Nephron progenitor cell (in vitro differentiated cells): ENCODE measurements at places on chromosomes 6 and 20.

DNA sequence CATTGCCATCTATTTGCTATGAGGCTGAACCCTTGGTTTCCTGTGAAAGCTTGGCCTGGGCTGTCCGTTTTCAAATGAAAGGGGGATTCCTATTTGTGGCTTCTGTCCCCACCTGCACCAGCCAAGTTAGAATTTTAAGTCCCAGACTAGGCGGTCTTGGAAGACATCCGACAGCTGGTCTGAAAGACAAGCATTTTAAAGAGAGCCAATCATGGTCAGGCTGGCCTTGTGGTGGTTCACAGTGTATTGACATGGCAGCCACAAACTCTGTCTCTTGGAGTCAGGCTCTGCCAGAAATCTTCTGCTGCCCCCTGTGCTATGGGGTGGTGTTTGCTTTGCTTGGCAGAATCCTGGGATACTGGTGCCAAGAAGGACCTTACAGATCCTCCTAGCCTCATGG lies 319.2 kb upstream of the MOCS1 start:
- no peak overlapping the region for H3K27ac ChIP-seq
- H3K4me1 ChIP-seq: peaks cover 8% of the 10 kb centered on the region
- DNase-seq: no peak
- no peak overlapping the region for H3K4me3 ChIP-seq

DNA sequence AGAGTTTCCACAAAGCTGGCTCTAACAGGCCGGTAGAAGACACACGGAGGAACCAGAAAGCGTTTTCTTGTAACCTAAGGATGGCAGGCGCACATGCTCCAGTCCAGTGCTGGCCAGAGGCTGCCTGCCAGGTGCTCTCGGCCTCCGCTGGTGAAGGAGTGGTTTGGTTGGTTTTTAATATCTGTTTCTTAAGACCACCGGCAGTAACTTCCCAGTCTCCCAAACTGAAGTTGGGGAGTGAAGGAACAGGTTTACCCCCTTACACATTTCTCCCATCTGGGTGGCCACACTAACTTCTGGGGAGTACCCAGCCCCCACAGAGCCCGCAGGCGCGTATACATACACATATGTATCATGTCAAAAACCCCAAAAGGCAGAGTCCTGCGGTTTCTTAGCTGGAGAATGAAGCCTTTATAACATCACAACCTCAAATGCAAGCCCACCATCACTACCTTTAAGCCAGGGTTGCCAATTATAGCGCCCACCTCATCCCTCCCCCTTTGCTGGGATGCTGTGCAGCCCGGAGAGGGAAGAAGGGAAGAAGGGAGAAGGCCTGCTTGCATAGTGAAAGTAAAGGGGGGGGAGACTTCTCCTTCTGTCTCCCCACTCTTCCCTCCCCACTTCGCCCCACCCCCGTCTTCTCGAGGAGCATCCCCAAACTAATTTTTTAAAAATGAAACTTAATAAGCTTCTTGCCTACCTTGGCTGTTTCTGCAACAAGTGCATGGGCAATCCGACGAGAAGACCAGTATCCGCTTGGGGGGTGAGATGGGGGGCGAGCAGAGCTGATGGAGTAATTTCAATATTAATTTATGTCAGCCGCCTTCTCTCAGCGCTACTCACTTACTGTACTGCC lies 1.0 kb downstream of the TRERF1 start:
- peak overlapping the region; percentile 98 for H3K4me3 ChIP-seq
- H3K27ac ChIP-seq: no peak overlapping the region
- peak; percentile 30 for DNase-seq
- H3K27me3 ChIP-seq: peaks cover 73% of the 10 kb centered on the region
- peaks cover 40% of the 10 kb centered on the region for H3K4me1 ChIP-seq

DNA sequence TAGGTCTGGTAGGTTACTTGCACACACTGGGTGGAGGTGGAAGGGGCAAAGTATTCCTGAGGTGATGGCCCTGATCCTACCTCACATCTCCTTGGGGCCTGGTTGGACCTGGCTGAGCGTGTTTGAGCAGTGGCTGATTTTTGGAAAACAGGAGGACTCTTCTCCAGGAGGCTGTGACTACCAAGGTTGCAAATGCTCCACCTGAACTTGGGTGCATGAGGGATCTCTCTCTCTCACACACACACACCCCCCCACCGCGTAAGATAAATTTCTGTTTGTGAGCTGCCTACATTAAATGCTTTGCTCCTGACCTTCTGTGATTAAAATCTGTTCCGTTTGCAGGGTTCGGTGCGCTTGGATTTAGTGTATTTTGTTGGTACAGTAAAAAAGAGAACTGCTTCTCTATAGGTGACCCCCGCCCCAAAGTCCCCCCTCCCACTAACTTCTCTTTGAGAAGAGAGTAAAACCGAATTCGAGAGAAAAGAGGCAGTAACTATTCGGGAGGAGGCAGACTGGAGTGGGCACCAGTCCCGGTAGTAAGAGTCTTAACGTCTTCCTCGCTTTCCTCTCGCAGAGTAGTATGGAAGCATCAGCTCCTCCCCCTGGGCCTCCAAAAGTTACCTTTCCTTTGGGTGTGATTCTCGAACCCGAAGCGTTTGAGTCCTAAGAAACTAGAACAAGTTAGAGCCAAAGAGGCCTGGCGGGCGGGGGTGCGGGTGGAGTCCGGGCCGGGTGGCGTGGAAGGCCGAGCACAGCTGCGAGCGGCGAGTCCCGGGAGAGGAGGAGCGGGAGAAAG lies 585 bp upstream of the DSE start:
- peak overlapping the region; percentile 87 for H3K27ac ChIP-seq
- H3K36me3 ChIP-seq: peaks cover 10% of the 10 kb centered on the region
- no peaks in the 10 kb centered on the region for H3K27me3 ChIP-seq
- peak overlapping the region; percentile 93 for H3K4me3 ChIP-seq

DNA sequence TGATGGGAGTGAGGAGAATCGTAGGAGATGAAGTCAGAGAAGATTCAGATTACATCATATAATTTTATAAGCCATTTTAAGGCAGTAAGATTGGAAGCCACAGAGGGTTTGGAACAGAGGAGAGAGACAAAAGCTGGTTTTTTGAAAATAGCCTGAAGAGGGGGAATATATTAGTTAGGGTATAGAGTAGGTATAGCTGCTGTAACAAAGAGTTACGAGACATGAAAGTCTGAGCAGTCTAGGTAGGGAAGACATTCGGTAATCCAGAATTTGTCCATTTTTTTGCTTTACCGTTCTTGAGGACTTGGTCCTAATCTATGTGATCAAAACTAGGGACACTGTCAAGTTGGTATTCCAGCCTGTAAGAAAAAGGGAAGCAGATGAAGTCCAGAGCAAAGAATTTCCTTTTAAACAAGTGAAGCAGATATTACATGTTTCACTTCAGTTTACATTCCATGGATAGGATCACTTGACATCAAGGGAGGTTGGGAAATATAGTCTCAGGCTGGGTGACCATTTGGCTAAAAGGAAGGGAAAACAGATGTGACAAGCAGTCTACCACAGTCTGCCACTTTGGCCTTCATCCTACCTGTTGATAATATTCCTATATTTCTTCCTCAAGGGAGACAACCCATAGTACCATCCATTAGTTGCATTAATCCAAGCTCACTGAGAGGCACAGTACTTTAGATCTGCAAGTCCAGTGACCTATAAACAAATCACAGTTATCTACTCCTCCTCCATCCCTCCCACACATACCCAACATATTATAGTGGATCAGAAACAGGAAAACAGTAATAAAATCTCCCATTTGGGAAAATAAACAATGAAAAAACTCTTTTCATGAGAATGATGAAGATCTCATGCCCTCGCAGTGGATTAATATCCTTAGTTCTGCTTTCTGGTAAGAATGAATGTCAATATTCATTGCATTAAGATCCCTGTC lies 10.2 kb downstream of the FAM135A start:
- H3K36me3 ChIP-seq: peaks cover 64% of the 10 kb centered on the region
- H3K4me3 ChIP-seq: no peak overlapping the region
- no peak for DNase-seq
- no peaks in the 10 kb centered on the region for H3K27me3 ChIP-seq

DNA sequence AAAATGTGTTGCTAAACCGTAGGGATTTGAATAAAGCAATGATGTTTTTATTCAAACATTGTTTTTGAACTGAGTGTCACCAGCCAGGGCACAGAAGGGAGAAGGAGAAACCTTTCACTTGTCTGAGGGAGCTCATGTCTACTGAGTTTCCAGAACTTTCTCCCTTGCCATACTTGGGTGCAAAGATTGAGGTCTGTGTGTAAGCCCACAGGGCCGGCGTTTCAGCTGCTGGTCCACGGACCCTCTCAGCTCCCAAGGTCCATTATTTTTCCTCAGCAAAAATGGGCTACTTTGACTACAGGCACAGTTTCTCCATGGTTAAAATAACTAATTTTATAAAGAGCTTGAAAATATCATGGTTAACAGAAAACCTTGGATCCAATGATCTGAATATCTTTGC lies 32.6 kb downstream of the PSMG4 start:
- DNase-seq: no peak
- H3K4me1 ChIP-seq: peaks cover 50% of the 10 kb centered on the region
- peaks cover 43% of the 10 kb centered on the region for H3K36me3 ChIP-seq
- H3K4me3 ChIP-seq: no peak overlapping the region
